Upper lobe of left lung (tissue), 6 donors: ENCODE measurements at places on chromosomes 16 and 17. TPM values are rescaled to one million over a fixed set of nuclear protein-coding genes. Genes with fewer than 3 reads are reported as not detected.

The ASGR1 gene
- not detected for total RNA-seq

GRCh38 chr17:32723310-32723955 is 153.5 kb downstream of the MYO1D start:
- DNase-seq, result no peak

GRCh38 chr16:81029930-81030604 is 5.6 kb upstream of the ATMIN start:
- DNase-seq, result no peak

The SALL1 gene
- total RNA-seq, result not detected

The SLC13A5 gene
- not detected for total RNA-seq

- no peak for DNase-seq
These were observed 7.0 kb upstream of the BRCA1 start for GRCh38 chr17:43132117-43132516.

GRCh38 chr17:46963571-46963970 is 15.5 kb downstream of the RPRML start:
- DNase-seq, result no peak

DNA sequence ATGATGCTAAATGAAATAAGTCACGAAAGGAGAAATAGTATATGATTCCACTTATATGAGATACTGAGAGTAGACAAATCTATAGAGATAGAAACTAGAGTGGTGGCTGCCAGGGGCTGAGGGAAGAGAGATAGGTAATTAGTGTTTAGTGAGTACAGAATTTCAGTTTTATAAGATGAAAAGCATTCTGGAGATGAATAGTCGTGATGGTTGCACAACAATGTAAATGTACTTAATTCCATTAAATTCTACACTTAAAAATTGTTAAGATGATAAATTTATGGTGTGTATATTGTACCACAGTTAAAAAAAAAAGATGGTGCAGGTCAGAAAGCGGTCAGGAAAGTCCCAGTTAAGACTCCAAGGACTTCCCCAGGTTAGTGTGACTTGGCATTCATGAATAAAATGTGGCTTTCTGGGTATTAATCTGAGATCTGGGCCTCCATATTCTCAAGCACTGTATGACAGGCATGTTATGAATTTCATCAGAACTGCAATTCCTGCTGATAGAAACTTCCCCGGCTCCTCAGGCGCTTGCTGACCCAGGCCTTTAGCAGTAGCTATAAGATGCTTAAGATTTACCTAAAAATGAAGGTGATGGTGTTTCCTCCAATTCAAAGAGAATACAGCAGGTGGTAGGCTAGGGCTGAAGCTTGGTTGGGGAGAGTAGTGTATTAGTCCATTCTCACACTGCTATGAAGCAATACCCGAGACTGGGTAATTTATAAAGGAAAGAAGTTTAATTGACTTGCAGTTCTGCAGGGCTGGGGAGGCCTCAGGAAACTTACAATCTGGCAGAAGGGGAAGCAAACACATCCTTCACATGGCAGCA is 115.3 kb upstream of the SOX9 start:
- no peak for DNase-seq
